ENCODE measurements at places on chromosomes 12 and 14.

- no peak for DNase-seq
These were observed 69.0 kb upstream of the REP15 start for GRCh38 chr12:27627123-27627852.

GRCh38 chr12:54394281-54394719 is 9.8 kb upstream of the ZNF385A start:
- peak; percentile 51 for DNase-seq

GRCh38 chr12:28506271-28506670 is 316.0 kb downstream of the CCDC91 start:
- no peak for DNase-seq

- DNase-seq: peak; percentile 79
These were observed 7.5 kb upstream of the SYNE3 start for GRCh38 chr14:95523815-95524448.
